ENCODE measurements at places on chromosomes 4 and X.
A peak's percentile ranks its signal among the peaks of the same experiment; 100 is the strongest.

DNA sequence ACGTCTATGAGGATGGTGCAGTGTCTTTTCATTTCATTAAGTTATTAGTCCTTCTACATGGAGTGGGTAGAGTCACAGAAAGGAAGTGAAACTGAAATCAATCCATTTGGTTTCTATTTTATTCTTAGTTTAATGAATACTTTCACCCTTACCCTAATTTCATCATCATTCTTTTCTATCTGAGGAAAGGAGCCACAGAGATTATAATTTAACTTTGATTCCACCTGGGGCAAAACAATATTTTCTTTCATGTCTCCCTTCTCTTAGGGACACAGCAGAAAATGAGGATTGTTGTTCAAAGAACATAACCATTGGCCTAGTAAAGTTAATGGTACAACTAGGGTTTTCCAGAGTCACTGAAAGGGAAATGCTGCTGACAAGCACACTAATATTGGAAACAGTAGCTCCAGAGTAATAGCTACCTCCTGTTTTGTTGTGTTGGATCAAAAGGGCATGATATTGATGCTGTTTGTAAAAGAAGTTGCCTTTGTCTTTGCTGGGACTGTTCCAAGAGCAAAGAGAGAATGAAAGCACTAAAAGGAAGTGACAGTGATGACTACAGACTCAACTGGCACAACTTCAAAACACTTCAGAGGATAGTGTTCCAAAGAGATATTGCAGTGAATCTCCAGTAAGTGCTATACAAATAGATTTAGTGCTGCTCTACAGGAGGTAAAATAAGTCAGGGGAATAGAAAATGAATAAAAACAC lies 247.1 kb upstream of the PITX2 start:
- no peak for DNase-seq

GRCh38 chr4:15003891-15004738 lies 1.8 kb downstream of the CPEB2 start:
- DNase-seq: peak; percentile 6

DNA sequence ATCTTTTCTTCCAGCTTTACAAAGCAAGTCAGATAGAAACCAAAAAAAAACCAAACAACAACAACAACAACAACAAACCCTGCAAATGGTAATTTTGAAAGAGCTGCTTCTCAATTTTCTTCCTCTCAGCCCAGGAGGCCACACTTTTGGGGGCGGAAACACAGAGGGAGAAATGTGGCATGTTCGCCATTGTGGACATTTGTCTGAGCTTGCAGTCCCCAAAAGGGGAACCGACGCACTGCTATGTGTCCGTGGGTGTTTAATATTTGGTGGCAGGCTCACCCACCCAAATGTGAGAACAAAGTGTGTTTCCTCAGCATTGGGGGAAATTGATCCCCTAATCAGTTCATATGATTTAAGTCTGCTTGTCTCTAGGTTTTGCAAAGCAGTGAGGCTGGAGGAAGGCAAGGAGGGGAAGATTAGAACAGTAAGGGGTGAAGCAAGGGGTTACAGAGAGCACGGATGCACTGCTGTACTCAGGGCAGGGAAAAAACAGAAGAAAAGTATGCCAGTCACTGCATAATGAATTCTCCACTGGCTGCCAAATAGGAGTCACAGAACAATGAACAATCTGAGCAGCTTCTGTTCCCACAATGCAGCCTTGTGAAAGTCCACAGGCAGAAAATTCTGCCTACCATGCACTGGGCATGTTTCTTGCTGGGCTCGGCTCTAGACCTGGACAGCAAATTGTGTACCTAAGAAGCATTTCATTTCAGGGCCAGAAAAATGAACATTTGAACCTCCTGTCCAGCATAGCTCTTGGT lies 74.7 kb upstream of the GPM6B start:
- DNase-seq: no peak

DNA sequence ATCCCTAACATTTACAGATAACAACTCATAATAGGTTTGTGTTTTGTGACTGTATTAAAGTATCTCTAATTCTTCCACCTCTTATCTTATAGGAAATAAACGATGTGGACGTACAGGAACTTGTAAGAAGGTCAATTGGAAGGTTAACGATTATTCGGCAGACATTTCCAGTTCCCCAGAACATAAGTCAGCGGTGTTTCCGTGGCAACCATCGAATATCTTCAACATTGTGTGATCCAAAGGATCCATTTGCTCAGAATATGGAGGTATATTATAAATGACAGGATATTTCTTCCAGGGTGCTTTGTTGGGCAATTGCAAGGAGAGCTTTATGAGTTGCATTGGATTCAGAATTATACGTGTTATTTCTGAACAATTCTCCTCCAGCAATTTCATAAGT lies 611.9 kb upstream of the ATOH1 start:
- DNase-seq: no peak

DNA sequence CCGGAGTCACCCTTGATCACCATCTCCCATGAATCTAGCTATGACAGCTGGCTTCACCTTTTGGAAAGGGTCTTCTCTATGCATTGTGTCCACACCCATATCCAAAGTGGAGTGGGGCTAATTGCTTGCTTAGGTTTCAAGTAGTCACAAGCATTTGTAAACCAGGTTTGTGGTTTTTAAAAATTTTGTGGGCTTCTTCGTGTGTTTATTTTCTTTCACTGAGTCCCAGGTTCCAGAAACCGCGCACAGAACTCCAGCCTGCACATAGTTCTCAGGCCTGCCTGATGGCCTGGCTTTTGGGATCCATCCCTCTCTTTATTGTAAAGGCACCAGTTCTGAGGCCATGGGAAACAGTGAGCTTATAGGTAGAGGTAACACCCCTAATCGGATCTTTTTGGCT lies 70.2 kb upstream of the TLR3 start:
- DNase-seq: no peak
